ENCODE measurements at places on chromosomes 1 and 21.

- no peak for DNase-seq
Observed at GRCh38 chr21:38850277-38850951, 44.7 kb downstream of the ETS2 start.

- no peak for DNase-seq
Observed at GRCh38 chr1:225532240-225532944, 104.6 kb upstream of the LBR start.

DNA sequence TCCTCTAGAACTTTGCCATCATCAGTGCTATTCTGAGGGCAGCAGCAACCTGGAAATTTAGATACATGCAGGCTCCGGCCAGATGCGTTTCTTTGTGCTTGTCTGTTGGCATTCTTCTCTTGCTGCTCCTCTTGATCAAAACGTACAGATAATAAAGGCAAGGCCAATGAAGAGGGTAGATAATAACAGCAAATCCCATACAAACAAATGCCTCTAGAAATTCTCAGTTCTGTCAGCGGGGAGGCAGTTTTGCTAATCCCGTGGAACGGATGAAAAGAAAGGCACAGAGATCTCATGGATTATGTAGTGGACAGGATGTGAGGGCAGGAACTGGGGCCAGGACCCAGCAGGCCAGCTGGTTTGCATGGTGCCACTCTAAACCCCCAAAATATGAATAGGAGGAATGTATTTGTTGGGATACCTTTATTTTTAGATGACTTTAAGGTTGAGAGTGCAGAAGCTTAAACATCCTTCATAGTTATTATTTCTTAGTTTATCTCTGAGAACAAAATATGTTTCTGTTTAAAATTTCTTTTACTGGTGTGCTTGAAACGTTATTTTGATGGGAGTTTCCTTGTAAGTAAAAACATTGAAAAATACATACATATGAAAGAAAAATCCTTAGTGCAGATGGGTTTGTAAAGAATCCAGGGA lies 1.5 kb downstream of the ITSN1 start:
- no peak for DNase-seq

- no peak for DNase-seq
Observed at GRCh38 chr1:204592246-204592948, 76.2 kb downstream of the MDM4 start.

GRCh38 chr1:20037877-20038276 lies 32.1 kb upstream of the PLA2G5 start:
- no peak for DNase-seq

DNA sequence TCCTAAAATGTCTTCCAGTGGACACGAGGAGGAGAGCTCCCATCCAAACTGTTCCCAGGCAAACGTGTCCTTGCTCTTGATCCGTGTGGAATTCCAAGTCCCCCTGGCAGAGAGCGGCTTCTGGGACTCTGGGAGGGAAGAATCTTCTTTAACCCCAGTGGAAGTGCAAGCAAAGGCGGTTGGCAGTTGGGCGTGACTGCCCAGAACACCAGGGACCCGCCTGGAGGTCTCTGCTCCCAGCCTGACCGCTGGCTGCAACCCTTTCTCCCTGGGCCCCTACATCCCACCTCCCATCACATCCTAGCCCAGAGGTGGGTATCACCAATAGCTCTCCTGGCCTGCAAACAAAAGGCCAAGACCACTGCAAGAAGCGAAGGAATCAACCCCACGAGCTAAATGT lies 17.8 kb downstream of the CASZ1 start:
- DNase-seq = no peak

- no peak for DNase-seq
Observed at GRCh38 chr1:206992790-206993189, 22.5 kb upstream of the FCAMR start.

- no peak for DNase-seq
Observed at GRCh38 chr1:10640843-10641553, 155.4 kb downstream of the CASZ1 start.

GRCh38 chr1:115134850-115135480 lies 45.7 kb upstream of the TSPAN2 start:
- no peak for DNase-seq

- no peak for DNase-seq
Observed at GRCh38 chr1:61674221-61674620, 50.7 kb downstream of the TM2D1 start.

- no peak for DNase-seq
Observed at GRCh38 chr21:14833241-14833640, 231.6 kb downstream of the NRIP1 start.

GRCh38 chr1:236429715-236430274 lies 35.7 kb downstream of the EDARADD start:
- DNase-seq = no peak

DNA sequence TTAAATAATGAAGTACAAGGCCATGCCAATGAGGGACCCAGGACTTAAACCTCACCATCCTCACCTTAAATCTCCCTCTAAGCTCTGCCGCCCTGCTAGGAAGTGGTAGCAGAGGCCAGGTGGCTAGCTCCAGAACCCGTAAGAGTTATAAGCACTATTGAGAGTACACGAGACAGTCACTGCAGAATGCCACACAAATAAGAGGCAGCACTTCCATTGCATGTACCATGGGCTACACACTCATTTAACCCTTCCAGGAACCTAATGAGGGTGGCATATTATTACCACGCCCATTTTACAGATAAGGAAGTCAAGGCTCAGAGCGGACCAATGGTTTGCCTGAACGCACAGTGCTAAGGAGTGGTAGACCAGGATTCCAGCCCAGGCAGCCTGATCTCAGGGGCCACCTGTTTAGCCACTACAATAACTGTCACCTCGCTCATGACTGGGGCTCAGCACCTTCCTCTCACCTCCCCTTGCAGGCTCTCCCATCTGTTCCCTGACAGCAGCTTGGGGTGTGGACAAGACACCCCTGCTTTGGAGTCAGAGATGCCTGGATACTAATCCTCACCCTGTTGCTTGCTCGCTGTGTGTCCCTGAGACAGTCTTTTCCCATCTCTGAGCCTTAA lies 54.8 kb upstream of the ID3 start:
- DNase-seq = no peak
